Effector CD8-positive, alpha-beta T cell (primary cell): ENCODE measurements at places on chromosomes 4 and X.

- no peak for DNase-seq
Measured at GRCh38 chr4:41652971-41653370, 95.6 kb downstream of the PHOX2B start.

DNA sequence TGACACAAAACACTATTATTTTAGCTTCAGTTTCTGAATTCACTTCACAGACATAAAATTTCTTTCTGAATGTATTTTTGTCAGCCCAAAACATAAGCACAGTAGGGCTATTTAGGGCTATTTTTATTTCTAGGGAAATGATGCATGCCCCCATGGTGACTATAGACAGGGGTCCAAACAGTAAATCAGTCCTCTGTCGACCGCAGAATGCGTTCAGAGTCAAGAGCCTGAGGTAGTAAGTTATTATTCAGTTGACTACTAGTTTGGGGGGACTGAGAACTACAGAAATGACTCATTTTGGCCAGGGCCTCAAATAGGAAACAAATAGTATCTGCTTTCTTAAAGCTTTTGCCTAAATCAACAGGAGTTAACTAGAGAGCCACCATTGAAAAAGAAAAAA is 414.4 kb downstream of the AFF2 start:
- DNase-seq = no peak

GRCh38 chr4:17583276-17583675 is 6.3 kb downstream of the LAP3 start:
- no peak for DNase-seq

GRCh38 chr4:143616771-143617170 is 83.7 kb downstream of the FREM3 start:
- no peak for DNase-seq

DNA sequence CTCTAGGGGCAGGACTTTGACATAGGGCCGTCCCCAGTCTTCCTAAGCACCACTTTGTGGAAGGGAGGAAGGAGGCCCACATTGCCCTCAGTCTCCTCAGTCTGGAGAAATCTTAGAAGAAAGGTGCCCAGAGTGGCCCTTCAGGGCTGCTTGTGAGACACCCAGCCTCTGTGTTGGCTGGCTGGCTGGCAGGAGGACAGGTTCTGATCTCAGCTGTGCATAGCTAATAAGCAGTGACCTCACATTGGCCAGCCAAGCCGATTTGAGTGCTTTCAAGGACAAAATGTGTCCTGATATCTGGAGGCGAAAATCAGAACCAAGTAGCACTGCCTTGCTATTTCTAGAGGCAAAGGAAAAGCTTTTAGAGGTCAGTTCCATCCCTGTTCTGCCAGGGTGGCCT is 211.5 kb downstream of the BCOR start:
- no peak for DNase-seq

GRCh38 chrX:38804682-38805431 is 3.6 kb downstream of the MID1IP1 start:
- peak; percentile 2 for DNase-seq

DNA sequence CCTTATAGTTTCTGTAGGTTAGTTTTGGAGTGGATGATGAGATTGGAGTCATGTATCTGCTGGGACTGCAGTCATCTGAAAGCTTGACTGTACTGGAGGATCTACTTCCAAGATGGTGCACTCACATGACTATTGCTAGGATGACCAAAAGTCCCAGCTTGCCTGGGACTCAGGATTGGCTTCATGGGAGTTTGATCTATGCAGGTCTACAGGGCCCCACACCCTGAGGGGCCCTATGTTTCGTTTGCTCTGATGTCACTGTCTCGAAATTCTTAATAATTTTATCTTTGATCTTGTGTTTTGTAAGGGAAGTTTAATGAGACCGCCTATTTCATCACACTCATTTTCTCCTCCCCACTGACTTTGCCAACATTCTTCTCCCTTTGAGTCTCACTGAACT is at the start of gene SMIM9:
TSS of gene SMIM9 (minus strand) at position 101 of the 400 bp plus-strand sequence. CDS start 3,806 bp downstream, outside the sequence.
- no peak for DNase-seq

DNA sequence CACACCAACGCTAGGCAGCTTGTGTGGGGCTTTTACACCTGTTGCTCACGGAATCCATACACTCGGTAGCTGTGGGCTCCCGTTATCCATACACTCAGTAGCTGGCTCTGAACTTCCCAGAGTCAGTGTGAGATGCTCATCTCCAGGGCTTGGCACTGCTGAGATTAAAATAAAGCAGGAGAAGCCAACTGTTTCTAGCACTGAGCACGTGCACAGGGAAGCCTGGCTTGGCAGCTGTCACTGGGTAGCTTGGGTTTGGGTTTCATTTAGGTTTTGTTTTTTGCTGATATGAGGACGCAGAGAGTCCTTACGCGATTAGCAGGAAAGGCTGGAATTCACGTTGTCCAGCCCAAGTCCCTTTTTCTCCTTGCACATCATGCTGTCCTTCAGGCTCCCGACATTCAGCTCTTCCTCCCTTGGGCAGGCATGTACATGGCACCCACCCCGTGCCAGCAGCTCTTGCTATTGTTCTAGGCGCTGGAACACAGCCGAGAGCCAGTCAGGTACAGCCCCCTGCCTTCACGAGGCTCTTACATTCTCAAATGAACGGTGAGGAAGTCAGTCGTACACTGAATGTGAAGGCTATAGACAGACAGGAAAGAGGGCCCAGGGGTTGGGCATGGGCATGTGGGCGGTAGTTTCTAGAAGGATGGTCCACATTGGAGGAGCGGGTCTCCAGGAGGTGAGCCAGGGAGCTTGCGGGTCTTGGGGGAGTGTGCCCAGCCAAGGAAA is 25.9 kb downstream of the NSG1 start:
- no peak for DNase-seq

DNA sequence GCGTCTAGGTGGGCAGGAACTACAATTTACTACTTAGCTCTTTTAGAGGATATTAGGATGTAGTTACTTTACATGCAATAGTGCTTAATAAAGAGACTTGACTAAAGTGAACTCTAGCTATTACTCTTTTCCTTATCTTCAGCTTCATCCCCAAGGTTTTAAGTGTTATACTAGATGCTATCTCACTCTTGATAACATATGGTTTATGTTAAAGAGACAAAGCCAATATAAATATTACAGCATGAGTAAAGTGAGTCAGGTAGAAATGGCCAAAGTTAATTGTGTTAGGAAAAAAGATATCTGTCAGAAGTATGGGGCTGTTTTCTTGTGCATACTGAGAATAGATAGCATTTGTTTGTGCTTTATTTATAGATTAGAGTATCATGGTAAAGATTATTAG is 80.5 kb downstream of the STAG2 start:
- no peak for DNase-seq

GRCh38 chrX:154450312-154450711 is 6.4 kb downstream of the FAM50A start:
- no peak for DNase-seq

DNA sequence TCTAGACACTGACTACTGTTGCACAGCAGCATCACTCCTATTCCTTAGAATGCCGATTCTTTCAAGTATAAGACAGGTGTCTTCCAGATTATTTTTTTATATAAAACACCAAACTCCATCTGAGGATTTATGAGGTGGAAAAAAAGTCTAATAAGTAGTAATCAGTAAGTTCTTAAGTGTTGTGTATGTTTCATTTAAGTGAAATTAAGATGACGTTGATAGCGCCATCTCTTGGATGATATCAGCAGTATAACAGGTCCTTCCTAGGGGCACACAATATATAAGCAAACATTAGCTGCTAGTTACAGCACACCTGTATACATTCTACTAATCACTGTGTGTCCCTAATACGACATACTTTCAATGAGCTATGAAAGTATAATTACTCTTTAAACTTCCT is 99.6 kb upstream of the STS start:
- no peak for DNase-seq
